Brain microvascular endothelial cell (primary cell): ENCODE measurements at places on chromosomes 12 and 14.

DNA sequence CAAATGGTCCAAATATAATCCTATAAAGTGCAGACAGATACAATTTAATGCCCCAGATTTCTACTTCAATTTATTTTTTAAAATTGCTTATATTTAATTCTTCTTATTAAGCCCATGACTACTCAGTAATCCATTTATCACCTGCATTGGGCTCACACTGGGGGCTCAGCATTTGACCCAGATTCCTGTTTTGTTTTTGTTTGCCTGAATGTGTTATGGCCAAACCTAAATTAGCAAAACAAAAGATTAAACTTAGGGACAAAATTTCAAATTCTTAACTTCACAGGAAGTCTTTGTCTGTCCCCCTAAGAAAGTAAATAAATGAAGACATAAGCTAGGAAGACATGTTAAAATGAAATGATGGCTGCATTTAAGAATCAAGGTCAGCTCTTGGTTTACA lies 322.3 kb downstream of the RMST start:
- DNase-seq = no peak

GRCh38 chr12:19436931-19437330 lies 2.4 kb upstream of the AEBP2 start:
- DNase-seq = no peak

GRCh38 chr14:56390859-56391258 lies 188.7 kb upstream of the TMEM260 start:
- no peak for DNase-seq

DNA sequence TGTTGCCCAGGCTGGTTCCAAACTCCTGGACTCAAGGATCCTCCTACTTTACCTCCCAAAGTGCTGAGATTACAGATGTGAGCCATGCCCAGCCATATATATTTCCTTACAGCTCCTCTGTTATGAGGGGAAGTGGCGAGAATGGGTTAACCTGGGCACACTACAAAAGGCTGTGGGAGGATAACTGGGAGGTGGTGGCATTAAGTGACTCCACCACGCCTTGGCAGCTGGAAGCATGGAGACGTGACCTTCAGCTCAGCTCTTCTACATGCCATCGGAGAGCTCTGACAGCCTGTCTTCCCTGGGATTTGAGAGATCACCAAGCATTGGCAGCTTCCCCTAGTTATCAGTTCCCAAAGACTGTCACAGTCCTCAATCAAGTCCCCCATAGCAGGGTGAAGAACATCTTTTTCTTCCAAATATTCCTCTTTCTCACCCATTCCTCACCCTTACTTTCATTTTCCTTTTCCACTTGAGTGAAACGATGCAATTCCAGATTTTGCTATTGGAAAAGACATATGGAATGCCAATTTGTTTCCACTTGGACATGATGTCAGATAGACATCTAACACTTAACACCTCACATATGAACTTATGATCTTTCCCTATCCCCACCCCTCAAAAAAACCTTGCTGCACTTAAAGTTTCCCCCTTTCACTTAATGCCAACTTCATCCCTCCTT lies 48.5 kb downstream of the PHLDA1 start:
- DNase-seq = no peak

GRCh38 chr12:123996581-123996980 lies 23.6 kb downstream of the ZNF664 start:
- DNase-seq = no peak

DNA sequence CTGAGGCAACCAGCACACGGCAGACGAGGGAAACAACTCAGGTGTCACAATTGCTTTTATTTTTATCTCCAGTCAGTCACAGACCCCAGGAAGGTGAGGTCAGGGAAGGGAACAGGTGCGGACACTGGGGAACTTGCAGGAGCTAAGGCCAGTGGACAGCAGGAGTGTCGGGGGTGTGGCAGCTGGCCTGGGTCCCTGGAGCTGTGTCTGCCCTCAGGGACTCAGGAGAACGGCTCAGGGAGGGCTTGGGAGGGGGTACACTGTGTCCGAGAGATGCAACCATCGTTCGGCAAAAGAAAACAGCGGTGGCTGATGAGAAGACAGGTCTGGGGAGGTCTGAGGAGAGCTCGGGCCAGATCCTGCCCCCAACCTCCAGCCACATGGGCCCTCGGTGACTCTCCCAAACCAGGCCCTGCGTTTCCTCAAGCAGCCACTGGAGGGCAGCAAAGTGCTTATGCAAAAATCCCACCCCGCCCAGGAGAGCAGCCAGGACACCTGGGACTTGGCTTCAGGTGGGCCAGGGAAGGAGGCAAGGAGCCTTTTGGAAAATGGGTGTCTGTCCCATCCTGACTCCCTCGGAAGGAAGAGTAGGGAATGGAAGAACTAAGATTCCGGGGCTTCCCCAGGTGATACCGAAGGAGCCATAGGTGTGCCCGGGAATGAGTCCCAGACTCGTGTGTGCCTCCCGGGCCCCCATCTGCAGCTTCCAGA lies 24.1 kb upstream of the BCDIN3D start:
- DNase-seq = peak; percentile 38

DNA sequence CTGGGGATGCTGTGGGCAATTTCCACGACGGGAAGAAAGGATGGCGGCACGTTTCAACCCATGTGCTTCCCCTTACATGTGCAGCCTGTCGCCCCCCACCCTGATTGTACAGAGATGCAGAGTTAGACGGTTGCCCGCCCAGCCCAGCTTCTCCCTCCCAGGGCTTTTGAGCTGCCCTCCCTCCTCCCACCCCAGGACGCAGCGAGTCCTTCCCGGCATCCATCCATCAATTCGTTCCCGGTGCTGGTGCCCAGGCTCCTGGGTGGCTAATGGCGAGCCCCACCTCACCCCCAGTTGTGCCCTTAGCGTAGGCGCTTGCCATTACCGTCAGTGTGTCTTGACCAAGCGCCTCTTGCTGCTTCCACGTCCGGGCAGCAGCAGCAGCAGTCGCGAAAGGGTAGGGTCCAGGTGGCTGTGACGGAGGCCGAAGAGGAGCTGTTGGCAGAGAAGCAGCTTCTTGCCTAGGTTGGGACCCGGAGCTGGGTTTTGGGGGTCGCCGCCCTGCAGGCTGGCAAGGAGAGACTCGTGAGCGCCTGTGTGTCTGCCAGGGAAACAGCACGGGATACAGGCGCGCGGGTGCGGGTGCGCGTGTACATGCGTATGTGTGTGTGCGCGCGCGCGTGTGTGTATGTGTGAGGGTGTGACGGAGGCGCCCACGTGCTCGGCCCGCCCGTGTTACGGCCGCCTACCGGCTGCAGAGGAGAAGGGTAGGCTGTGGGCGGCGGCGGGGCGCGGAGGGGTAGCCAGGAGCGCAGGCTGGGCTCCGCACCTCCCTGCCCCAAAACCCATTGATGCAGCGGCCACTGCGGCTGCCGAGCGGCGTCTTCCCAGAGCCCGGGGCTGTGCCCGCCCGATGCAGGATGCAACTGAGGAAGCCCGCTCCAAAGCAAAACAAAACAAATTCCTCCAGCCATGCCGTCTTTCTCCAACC lies at the start of gene SLC6A15:
SLC6A15 (minus strand) TSS at position 602 of the 931 bp plus-strand sequence. CDS start 20,679 bp downstream, outside the sequence.
- DNase-seq = peak; percentile 86

- no peak for DNase-seq
Observed at GRCh38 chr12:53207042-53207441, at the start of gene ITGB7. Gene ITGB7 (minus strand): TSS chr12:53207251. CDS start chr12:53200443, 6,808 bp downstream.

GRCh38 chr14:23556700-23557440 lies 799 bp downstream of the THTPA start:
- no peak for DNase-seq

GRCh38 chr12:117882181-117882580 lies 86.6 kb downstream of the KSR2 start:
- no peak for DNase-seq

DNA sequence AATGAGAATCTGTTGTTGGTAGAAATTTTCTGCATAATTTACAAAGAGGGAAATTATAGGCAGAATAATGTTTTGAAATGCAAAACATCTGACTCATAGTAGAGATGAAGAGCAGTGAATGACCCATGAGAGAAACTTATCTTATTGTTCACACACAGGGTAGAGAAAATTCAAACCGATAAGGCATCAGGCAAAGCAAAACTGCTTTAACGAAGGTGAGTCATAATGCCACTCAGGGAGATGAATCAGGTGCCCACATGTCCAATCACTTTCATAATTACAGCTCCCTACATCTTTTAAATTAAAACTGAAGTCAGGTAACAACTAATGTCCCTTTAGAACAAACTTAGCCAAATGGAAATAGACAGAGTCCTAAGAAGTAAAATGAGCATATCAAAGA lies 265.6 kb upstream of the GARIN6 start:
- DNase-seq = no peak

GRCh38 chr12:109289551-109289950 lies 19.5 kb downstream of the FOXN4 start:
- no peak for DNase-seq
